Activated CD4-positive, alpha-beta T cell treated with anti-CD3 and anti-CD28 coated beads, Interleukin-2, amount 10 ng/mL, durations not matched to agents 24 days and 14 days (primary cell): ENCODE measurements at places on chromosomes 12 and 14. TPM values are rescaled to one million over a fixed set of nuclear protein-coding genes. Genes with fewer than 3 reads are reported as not detected.

The SLC6A12 gene
- not detected in 2 replicates for total RNA-seq

GRCh38 chr12:4281173-4281654 is 7.7 kb downstream of the CCND2 start:
- H3K4me3 ChIP-seq = no peak overlapping the region
- DNase-seq = no peak
- peaks cover 92% of the 10 kb centered on the region for H3K36me3 ChIP-seq

The PTPN21 gene
- total RNA-seq = 0.05 and 0.21 TPM in 2 replicates

The GLIPR1L1 gene
- total RNA-seq = not detected in 2 replicates

GRCh38 chr12:59620326-59620725 is 24.5 kb downstream of the SLC16A7 start:
- no peaks in the 10 kb centered on the region for H3K27me3 ChIP-seq
- H3K27ac ChIP-seq = no peak overlapping the region
- H3K4me3 ChIP-seq = no peak overlapping the region
- H3K36me3 ChIP-seq = no peaks in the 10 kb centered on the region
- no peak for DNase-seq

GRCh38 chr12:72072592-72073212 is 134.1 kb downstream of the TPH2 start:
- no peaks in the 10 kb centered on the region for H3K36me3 ChIP-seq
- no peak overlapping the region for H3K4me3 ChIP-seq
- DNase-seq = no peak
- no peaks in the 10 kb centered on the region for H3K27me3 ChIP-seq
- no peak overlapping the region for H3K27ac ChIP-seq
- H3K4me1 ChIP-seq = no peaks in the 10 kb centered on the region

DNA sequence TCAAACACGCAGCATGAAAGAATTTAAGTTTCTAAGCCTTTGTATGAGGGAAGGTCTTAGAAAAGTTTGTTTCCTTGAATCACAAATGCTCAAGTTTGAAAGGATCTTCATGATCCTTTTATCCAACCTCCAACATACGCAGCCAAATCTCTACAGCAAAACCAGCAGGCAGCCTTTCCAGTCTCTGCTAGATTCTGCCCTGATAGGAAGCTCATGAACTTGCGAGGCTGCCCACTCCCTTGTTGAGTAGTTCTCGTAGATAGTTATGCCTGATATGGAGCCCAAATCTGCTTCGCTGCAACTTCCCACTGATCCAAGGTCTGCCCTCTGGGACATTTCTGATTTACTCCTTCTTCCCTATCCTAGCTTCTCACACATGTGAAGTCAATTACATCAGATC is 272.9 kb downstream of the EGLN3 start:
- H3K27me3 ChIP-seq = no peaks in the 10 kb centered on the region
- DNase-seq = no peak
- H3K36me3 ChIP-seq = no peaks in the 10 kb centered on the region

DNA sequence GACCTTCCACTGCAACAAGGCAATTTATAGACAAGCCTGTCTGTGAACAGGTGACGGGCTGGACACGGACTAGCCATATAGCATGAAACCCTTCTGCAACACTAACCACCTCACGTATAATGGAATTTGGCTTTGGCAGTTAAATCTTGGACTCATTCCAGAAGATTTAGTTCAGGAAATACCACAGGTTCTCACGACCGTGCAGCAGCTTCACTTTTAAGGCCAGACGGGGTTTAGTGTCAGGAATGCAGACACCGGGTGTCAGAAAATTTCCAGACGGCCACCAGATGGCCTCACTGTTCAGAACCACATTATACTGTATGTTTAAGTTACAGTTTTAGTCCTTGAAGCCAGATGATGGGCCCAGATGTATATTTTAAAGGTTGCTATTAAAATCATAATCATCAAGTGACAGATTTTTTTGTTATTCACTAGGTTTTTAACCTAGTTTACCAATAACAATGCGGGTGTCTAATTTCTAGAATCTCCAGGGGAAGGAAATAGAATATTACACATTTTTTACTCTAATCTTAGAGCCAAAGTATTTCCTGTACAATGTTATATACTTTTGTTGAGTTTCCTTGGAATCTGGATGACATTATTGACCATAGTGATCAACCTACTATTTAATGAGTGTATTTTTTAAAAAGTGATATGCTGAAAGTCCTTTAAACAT is 90.5 kb upstream of the TMPO start:
- peaks cover 9% of the 10 kb centered on the region for H3K27me3 ChIP-seq
- H3K36me3 ChIP-seq = no peaks in the 10 kb centered on the region
- H3K27ac ChIP-seq = no peak overlapping the region

DNA sequence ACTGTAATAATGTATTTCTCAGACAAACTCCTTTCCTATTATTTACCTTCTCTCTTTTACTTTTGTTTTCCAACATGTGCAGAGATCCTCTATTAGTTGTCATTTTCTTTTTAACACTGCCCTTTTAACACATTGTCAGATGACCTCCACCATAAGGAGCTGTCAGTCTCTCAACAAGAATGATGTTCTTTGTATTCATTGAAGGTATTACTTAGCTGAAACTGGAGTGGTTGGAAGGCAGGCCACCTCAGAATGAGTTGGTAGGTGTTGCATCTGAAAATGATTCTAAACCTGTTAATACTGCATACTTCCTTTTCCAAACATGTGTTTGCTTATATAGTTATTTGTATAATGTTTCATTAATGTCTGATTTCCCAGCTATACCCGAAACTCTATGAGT is 16.9 kb downstream of the TMEM117 start:
- peaks cover 2% of the 10 kb centered on the region for H3K27me3 ChIP-seq
- H3K36me3 ChIP-seq = no peaks in the 10 kb centered on the region
- no peak overlapping the region for H3K4me3 ChIP-seq
- DNase-seq = peak; percentile 16
- no peaks in the 10 kb centered on the region for H3K4me1 ChIP-seq
- H3K27ac ChIP-seq = no peak overlapping the region

The CKAP4 gene
- total RNA-seq = 6.7 and 7.7 TPM in 2 replicates

DNA sequence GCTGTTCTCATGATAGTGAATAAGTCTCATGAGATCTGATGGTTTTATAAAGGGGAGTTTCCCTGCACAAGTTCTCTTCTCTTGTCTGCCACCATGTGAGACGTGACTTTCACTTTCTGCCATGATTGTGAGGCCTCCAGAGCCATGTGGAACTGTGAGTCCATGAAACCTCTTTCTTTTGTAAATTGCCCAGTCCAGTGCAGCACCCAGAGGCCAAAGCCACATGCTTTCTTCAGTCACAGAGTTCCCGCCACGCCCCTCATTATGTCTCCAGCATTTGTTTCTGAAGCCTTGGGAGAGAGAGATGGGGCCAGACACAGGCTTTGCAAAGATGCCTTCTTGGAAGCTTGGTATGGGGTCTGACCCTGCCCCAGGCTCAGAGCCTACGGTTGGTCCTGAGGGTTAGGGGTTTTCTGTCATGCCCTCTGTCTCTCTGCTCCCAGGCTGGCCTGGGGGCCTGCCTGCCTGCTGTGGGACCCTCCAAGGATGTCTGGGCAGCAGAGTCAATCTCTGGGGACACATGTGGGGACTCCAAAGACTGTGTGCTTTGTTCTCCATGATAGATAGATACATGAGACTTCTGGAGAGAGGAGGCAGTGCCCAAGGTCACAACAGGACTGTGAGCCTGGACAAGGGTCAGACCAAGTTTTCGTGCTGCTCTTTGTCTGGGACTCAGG is 114.1 kb upstream of the PRMT8 start:
- H3K27me3 ChIP-seq = peaks cover 10% of the 10 kb centered on the region
- H3K36me3 ChIP-seq = no peaks in the 10 kb centered on the region
- no peak overlapping the region for H3K4me3 ChIP-seq

GRCh38 chr12:50174971-50175715 is 8.0 kb upstream of the CERS5 start:
- peaks cover 17% of the 10 kb centered on the region for H3K36me3 ChIP-seq
- DNase-seq = peak; percentile 79
- H3K4me3 ChIP-seq = no peak overlapping the region
- H3K4me1 ChIP-seq = peaks cover 1% of the 10 kb centered on the region

DNA sequence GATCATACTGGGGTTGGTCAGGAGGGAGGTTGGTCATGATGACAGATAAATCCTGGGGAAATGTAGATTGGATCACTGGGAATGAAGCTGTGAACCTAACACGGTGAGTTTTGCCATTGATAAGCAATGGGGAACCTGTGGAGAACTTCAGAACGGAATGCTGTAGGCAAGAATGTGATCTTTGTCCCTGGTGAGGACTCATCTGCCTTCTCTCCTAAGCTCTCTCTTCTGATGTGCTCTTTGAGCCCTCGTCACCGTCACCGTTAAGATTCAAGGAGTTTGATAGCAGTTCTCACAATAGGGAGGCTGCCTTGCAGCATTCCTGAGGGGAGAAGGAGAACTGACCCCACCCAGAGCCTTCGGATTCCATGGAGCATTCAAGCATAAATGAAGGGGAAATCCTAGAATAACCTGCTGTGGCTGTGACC is 217.6 kb downstream of the ANO6 start:
- H3K36me3 ChIP-seq = peaks cover 20% of the 10 kb centered on the region
- H3K27ac ChIP-seq = no peak overlapping the region
- peaks cover 5% of the 10 kb centered on the region for H3K4me1 ChIP-seq
- no peaks in the 10 kb centered on the region for H3K27me3 ChIP-seq

The CRIP1 gene
- total RNA-seq = 99.3 and 110 TPM in 2 replicates

The KRT3 gene
- total RNA-seq = 0.14 TPM in 2 replicates

GRCh38 chr14:94381149-94382030 is 7.0 kb downstream of the SERPINA1 start:
- no peaks in the 10 kb centered on the region for H3K36me3 ChIP-seq
- no peak overlapping the region for H3K4me3 ChIP-seq
- no peak overlapping the region for H3K27ac ChIP-seq
- DNase-seq = no peak
- H3K27me3 ChIP-seq = no peaks in the 10 kb centered on the region
- no peaks in the 10 kb centered on the region for H3K4me1 ChIP-seq

- H3K4me1 ChIP-seq = no peaks in the 10 kb centered on the region
- no peaks in the 10 kb centered on the region for H3K36me3 ChIP-seq
- H3K27me3 ChIP-seq = no peaks in the 10 kb centered on the region
- no peak overlapping the region for H3K4me3 ChIP-seq
Observed at GRCh38 chr14:99554757-99555531, 49.1 kb downstream of the CCDC85C start.

GRCh38 chr14:74829251-74829650 is 46.7 kb downstream of the PROX2 start:
- DNase-seq = no peak
- H3K4me3 ChIP-seq = no peak overlapping the region
- H3K36me3 ChIP-seq = peaks cover 43% of the 10 kb centered on the region
- H3K4me1 ChIP-seq = peaks cover under 1% of the 10 kb centered on the region

The WDHD1 gene
- total RNA-seq = 60.7 and 63.0 TPM in 2 replicates

DNA sequence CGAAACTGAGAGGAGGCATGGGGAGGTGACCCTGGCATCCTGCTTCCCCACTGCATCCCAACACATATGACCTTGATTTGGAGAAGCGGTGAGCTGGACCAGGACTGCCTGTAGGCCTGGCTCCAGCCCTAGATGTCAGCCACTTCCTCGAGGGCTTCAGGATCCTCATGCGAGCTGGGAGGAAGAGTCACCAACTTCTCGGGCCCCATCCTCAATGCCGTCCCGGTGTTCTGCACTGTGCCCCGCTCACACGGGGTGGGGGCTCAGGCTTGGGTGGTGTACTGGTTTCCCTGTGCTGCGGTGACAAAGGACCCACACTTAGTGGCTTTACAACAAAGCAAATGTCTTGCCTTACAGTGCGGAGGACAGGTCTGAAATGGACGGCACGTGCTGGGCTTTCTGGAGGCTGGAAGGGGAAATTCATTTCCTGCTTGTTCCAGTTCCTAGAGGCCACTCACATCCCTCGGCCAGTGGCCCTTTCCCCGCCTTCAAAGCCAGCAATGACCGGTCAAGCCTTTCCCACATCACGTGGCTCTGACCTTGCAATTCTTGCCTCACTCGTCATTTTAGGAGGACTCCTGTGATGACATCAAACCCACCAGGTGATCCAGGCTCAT is 298.1 kb upstream of the RTL1 start:
- DNase-seq = no peak
- no peaks in the 10 kb centered on the region for H3K27me3 ChIP-seq
- no peaks in the 10 kb centered on the region for H3K4me1 ChIP-seq
- no peak overlapping the region for H3K4me3 ChIP-seq

- no peak overlapping the region for H3K4me3 ChIP-seq
- no peak for DNase-seq
- H3K27ac ChIP-seq = no peak overlapping the region
- no peaks in the 10 kb centered on the region for H3K27me3 ChIP-seq
Observed at GRCh38 chr12:65630555-65630954, 193.7 kb upstream of the HMGA2 start.

DNA sequence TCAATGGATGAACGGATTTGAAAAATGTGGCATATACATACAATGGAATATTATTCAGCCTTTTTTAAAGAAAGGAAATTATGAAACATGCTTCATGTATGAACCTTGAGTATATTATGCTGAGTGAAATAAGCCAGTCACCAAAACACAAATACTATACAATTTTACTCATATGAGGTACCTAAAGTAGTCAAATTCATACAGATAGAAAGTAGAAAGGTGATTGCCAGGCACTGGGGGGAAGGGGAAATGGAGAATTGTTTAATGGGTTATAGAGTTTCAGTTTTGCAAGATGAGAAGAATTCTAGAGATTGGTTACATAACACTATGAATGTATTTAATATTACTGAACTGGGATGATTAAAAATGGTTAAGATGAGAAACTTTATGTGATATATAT is 171.4 kb downstream of the TMTC3 start:
- H3K27ac ChIP-seq = no peak overlapping the region
- no peak for DNase-seq
- H3K27me3 ChIP-seq = no peaks in the 10 kb centered on the region

The SERPINA10 gene
- total RNA-seq = not detected in 2 replicates

DNA sequence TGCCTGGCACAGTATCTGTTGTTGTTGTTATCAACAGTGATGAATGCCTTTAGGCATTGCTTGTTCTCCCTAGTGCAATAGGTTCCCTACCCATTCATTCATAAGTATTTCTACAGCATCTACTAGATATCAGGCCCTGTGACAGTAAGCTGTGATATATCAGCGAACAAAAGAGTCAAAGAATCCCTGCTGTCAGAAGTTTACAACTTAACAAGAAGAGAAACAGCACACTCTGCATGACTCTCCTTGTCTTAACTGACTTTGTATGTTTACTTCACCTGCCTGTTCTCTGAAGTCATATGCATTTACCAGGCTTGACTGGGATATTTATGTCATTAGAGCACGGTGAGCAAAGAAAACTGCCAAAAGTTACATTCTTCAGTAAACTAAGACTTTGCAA is 452.2 kb upstream of the RPL10L start:
- no peaks in the 10 kb centered on the region for H3K36me3 ChIP-seq
- H3K4me1 ChIP-seq = no peaks in the 10 kb centered on the region
- no peak overlapping the region for H3K27ac ChIP-seq
- H3K4me3 ChIP-seq = no peak overlapping the region
- no peak for DNase-seq

The NDRG2 gene
- 1.9 and 2.3 TPM in 2 replicates for total RNA-seq

The BMP4 gene
- total RNA-seq = not detected in 2 replicates

- H3K4me3 ChIP-seq = no peak overlapping the region
- no peak for DNase-seq
- no peak overlapping the region for H3K27ac ChIP-seq
- peaks cover 11% of the 10 kb centered on the region for H3K4me1 ChIP-seq
Observed at GRCh38 chr14:75310295-75311111, 31.9 kb downstream of the FOS start.

The KCNC2 gene
- not detected in 2 replicates for total RNA-seq
